D341Med (cell line): ENCODE measurements at places on chromosomes 11 and 22.

GRCh38 chr11:45294499-45294898 lies 8.4 kb upstream of the SYT13 start:
- no peak for DNase-seq

- DNase-seq = no peak
These were observed 49.7 kb downstream of the MRTFA start for GRCh38 chr22:40586781-40587180.

- no peak for DNase-seq
These were observed 37.1 kb downstream of the SVIP start for GRCh38 chr11:22792497-22792896.

DNA sequence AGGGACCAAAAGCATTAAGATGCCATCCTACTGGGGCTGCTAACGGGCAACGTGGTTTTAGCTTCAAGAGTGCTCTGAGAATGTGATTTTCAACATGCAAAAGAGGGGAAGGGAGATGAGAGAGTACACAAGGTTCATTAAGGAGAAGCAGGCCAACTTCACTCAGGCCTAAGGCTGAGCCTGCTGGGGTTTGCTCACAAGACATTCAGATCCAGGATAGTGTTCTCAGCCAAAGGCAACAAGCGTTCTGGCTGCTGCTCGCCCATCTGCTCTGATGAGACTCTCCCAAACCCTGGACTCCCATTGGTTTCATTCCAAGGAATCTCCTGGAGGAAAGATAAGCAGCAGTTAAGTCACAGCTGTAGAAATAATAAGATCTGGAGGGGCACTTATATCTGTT lies 23.6 kb upstream of the UPB1 start:
- no peak for DNase-seq

GRCh38 chr11:73040046-73040445 lies 102.1 kb downstream of the FCHSD2 start:
- DNase-seq = peak; percentile 9

DNA sequence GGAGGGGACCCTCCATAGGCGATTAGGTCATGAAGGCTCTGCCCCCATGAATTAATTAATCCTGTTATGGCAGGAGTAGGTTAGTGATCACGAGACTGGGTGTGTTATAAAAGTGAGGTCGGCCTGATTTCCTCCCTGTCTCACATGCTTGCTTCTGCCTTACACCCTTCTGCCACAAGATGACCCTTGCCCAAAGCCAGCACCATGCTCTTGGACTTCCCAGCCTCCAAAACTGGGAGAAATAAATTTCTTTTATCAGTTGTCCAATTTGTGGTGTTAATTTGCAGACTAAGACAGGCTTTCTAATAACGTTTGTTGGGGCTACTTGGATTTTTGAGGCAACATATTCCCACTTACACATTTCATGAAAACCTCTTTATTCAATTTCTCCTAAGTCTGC lies 23.4 kb upstream of the ALDH3B2 start:
- DNase-seq = no peak

- no peak for DNase-seq
These were observed 77.3 kb upstream of the SHISAL1 start for GRCh38 chr22:44389926-44390612.

GRCh38 chr11:121134741-121135312 lies 33.8 kb downstream of the TECTA start:
- DNase-seq = no peak

DNA sequence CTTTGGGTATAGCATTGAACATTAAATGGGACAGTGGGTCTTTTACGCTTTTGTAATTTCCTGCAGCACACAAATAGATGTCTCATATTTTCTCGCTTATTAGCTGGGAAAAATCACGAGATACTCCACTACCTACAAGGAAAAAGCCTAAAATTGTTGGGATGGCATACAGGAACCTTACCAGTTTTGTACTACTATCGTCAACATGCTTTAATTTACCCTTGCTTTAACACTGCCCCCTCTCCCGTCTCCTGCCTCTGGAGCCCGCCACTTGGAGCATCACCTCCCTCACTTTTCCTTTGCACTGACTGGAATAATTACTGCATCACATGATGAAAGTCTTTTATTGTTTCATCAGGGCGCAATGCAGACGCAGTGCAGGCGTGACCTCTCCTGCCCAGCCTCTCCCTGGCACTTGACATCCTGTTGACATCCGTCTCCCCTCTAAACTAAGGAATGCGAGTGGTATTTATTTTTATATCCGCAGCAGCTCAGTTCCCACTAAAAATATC lies 1.0 kb upstream of the FNBP4 start:
- DNase-seq = peak; percentile 52

DNA sequence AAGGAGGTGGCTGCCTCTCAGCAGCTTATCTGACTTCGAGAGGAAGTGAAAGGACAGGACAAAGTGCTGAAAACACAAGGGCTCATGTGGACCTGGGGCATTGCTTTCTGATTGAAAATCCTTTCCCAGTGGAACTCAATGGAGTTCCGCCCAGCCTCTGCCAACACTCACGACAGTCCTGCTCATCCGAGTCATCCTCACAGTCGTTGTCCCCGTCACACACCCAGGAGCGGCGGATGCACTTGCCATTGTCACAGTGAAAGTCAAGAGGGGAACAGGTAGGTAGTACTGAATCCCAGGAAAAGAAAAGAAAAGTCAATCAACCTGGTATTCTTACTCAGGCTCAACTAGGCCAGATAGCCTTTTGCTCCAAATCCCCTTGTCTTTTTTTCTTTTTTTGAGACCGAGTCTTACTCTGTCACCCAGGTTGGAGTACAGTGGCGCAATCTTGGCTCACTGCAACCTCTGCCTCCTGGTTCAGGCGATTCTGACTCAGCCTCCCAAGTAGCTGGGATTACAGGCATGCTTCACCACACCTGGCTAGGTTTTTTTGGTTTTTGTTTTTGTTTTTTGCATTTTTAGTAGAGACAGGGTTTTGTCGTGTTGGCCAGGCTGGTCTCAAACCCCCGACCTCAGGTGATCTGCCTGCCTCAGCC lies 18.1 kb downstream of the LRP4 start:
- no peak for DNase-seq

GRCh38 chr11:111601636-111601978 lies 642 bp upstream of the SIK2 start:
- DNase-seq = no peak

- DNase-seq = no peak
These were observed 33.1 kb upstream of the LRRC10B start for GRCh38 chr11:61475433-61475832.

DNA sequence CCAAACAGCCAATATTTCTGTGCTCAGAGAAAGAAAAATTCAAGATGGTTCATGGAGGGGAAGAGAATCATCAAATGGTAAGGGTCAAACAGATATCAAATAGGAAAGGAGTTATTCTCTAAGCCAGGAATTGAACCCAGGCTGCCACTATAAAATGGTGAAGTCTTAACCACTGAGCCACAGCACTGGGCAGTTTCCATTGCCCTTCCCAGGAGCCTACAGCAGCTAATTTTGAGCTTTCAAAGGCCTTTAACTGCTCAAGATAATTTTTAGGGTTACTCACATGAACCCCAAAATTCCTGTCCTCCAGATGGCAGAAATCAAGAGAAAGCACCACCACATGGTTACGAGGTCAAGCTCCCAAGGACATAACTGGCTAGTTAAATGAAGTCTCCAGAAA lies 176.2 kb downstream of the KIF18A start:
- DNase-seq = no peak

- DNase-seq = no peak
These were observed 12.4 kb downstream of the C11orf24 start for GRCh38 chr11:68259122-68259959.

GRCh38 chr11:72815110-72815618 lies 953 bp downstream of the ATG16L2 start:
- no peak for DNase-seq

GRCh38 chr11:16963316-16963876 lies 50.8 kb downstream of the PLEKHA7 start:
- DNase-seq = no peak

GRCh38 chr11:10452211-10452767 lies 2.8 kb upstream of the AMPD3 start:
- peak; percentile 2 for DNase-seq

- DNase-seq = no peak
These were observed 25.1 kb upstream of the ALDH3B2 start for GRCh38 chr11:67699521-67699920.

DNA sequence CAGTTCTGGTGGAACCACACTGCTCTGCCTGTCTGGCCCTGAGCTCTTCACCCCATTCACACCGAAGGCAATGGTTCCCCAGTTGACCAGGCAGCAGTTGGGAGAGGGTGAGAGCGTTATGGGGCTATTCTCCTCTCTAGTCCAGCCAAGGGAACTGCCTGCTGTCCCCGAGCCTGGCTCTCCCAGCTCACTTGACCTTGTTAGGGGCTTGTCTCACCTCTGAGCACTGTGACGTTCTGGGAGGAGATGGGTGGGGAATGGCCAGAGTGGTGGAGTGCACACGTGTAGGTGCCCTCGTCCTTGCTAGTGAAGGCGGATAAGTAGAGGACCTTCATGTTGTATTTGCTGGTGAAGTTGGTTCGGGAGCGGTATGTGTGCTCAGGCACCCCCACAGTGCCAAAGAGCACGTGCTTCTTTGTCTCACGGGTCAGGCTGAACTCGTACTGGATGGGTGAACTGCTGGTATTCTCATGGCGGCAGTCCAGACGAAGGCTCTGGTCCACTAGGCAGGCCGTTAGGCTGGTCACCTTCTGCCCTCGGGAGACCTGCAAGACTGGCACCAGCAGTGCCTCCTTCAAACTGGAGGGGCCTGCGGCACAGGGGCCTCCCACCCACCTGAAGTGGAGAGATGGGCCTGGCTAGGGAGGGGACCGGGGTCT lies 3.0 kb downstream of the THY1 start:
- no peak for DNase-seq
